Right cardiac atrium (tissue), 5 donors: ENCODE measurements at places on chromosomes 6 and 20. TPM values are rescaled to one million over a fixed set of nuclear protein-coding genes. Genes with fewer than 3 reads are reported as not detected.

Gene ZC2HC1B
- polyA plus RNA-seq = not detected

Gene TP53TG5
- 0.95 TPM for polyA plus RNA-seq

Gene EYS
- polyA plus RNA-seq = 0.02 TPM

Gene B3GAT2
- 0.07 TPM for polyA plus RNA-seq

Gene NR2E1
- polyA plus RNA-seq = not detected

Gene ITCH
- 9.7 TPM for polyA plus RNA-seq

Gene CTCFL
- not detected for polyA plus RNA-seq

Gene BPI
- 0.07 TPM for polyA plus RNA-seq

Gene SRSF12
- 0.14 TPM for polyA plus RNA-seq

Gene OTOR
- not detected for polyA plus RNA-seq

Gene TGM3
- 0.05 TPM for polyA plus RNA-seq

Gene LAMA5
- polyA plus RNA-seq = 93.7 TPM

Gene KIF3B
- 5.2 TPM for polyA plus RNA-seq

Gene PAK5
- 0.07 TPM for polyA plus RNA-seq

Gene EPHA7
- 6.6 TPM for polyA plus RNA-seq

Gene DOK5
- 12.9 TPM for polyA plus RNA-seq

Gene CST2
- polyA plus RNA-seq = not detected

Gene HRH3
- polyA plus RNA-seq = not detected

Gene PRDM13
- polyA plus RNA-seq = not detected

Gene UQCC2
- polyA plus RNA-seq = 376 TPM

Gene LAMP5
- 0.07 TPM for polyA plus RNA-seq

Gene CPNE5
- 27.5 TPM for polyA plus RNA-seq

Gene BPIFB1
- not detected for polyA plus RNA-seq

Gene TFB1M
- 13.2 TPM for polyA plus RNA-seq

Gene SYTL3
- polyA plus RNA-seq = 5.0 TPM

Gene FLRT3
- polyA plus RNA-seq = 0.23 TPM

Gene SLC32A1
- not detected for polyA plus RNA-seq

Gene GPLD1
- polyA plus RNA-seq = 0.52 TPM

Gene DLK2
- polyA plus RNA-seq = 1.1 TPM

Gene FAM209A
- polyA plus RNA-seq = not detected

Gene CRISP3
- polyA plus RNA-seq = not detected

Gene PPP1R3G
- 10.9 TPM for polyA plus RNA-seq

Gene HLA-DRA
- polyA plus RNA-seq = 66.7 TPM

Gene TRAM2
- 7.1 TPM for polyA plus RNA-seq

Gene OSBPL2
- polyA plus RNA-seq = 20.0 TPM
